ENCODE measurements at places on chromosomes 3 and 15.

DNA sequence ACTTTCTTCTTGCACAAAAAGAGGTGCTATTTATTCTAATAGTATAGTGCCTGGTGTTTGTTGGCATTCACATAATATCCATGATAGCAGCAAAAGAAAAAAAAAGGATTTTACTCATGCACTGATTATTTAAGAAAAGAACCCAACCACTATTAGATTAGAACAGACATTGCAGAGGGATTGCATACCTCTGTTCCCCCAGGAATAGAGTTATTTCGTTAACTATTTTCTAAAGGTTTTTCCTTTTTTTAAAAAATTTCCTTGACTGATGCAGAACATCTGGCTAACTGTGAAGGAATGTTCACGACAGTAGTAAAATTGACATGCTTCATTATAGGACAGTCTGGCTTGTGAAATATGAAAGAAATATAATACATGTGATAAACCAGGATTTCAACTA lies 136.6 kb upstream of the PTX3 start:
- DNase-seq, result no peak

DNA sequence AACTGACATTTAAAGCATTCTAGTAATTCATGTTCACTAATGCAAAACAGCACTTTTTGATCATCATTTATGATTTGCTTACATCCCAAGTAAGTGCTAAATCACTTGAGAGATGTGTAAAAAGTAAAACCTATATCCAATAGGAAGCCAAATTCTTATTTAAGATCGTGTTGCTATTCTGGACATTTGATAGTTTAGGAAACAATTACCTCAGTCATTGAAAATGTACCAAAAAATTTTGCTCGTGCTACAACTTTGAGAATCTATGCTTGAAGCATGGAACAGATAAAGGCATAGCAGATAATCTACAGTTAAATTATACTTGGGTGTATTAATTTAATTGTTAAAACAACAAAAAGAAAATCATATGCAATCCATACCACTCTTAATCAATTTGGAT lies 571.6 kb upstream of the NR2F2 start:
- no peak for DNase-seq

GRCh38 chr15:38253351-38253781 lies 730 bp downstream of the SPRED1 start:
- DNase-seq, result no peak

GRCh38 chr3:60645801-60646200 lies 605.5 kb downstream of the FHIT start:
- DNase-seq, result no peak

- DNase-seq, result no peak
Observed at GRCh38 chr15:61974759-61975158, 85.5 kb downstream of the VPS13C start.

All from CD4-positive, alpha-beta T cell (primary cell).